Suprapubic skin (tissue), 4 donors: ENCODE measurements at places on chromosomes 5 and 9. TPM values are rescaled to one million over a fixed set of nuclear protein-coding genes. Genes with fewer than 3 reads are reported as not detected.

- no peaks in the 10 kb centered on the region for H3K36me3 ChIP-seq
- H3K27me3 ChIP-seq = peaks cover 18% of the 10 kb centered on the region
- H3K27ac ChIP-seq = no peak overlapping the region
- no peak overlapping the region for H3K4me3 ChIP-seq
- H3K4me1 ChIP-seq = no peaks in the 10 kb centered on the region
- no peak for DNase-seq
Observed at GRCh38 chr5:3276896-3277295, 318.7 kb upstream of the IRX1 start.

GRCh38 chr5:150302301-150303069 lies at the start of gene ARSI:
TSS of gene ARSI (minus strand) at chr5:150302905. CDS start at chr5:150302373, 532 bp downstream.
- peak within 1 kb of the TSS; percentile 47 for H3K4me3 ChIP-seq
- no peak within 1 kb of the TSS for H3K27ac ChIP-seq
- H3K36me3 ChIP-seq = no peaks in the 10 kb centered on the region
- peaks cover 13% of the 10 kb centered on the region for H3K27me3 ChIP-seq

- no peak overlapping the region for H3K4me3 ChIP-seq
- H3K27me3 ChIP-seq = no peaks in the 10 kb centered on the region
- DNase-seq = no peak
- H3K36me3 ChIP-seq = peaks cover 39% of the 10 kb centered on the region
- H3K4me1 ChIP-seq = peaks cover 13% of the 10 kb centered on the region
- H3K27ac ChIP-seq = no peak overlapping the region
Observed at GRCh38 chr9:96491079-96491879, 41.3 kb downstream of the HABP4 start.

GRCh38 chr9:134590240-134591081 lies 51.1 kb upstream of the COL5A1 start:
- DNase-seq = peak; percentile 58
- peaks cover 15% of the 10 kb centered on the region for H3K4me1 ChIP-seq
- H3K27me3 ChIP-seq = peaks cover 11% of the 10 kb centered on the region
- no peaks in the 10 kb centered on the region for H3K36me3 ChIP-seq
- no peak overlapping the region for H3K4me3 ChIP-seq

GRCh38 chr5:118987988-118988865 lies at the start of gene DTWD2:
TSS of gene DTWD2 (minus strand) at chr5:118988547. CDS start at chr5:118988511, 36 bp downstream.
- H3K4me1 ChIP-seq = peaks cover 15% of the 10 kb centered on the region
- no peaks in the 10 kb centered on the region for H3K27me3 ChIP-seq
- peak; percentile 94 for DNase-seq
- H3K27ac ChIP-seq = peak within 1 kb of the TSS; percentile 97

GRCh38 chr5:150303070-150303615 lies 438 bp upstream of the ARSI start:
- no peak overlapping the region for H3K27ac ChIP-seq
- H3K4me1 ChIP-seq = peaks cover 32% of the 10 kb centered on the region
- peak overlapping the region; percentile 47 for H3K4me3 ChIP-seq

GRCh38 chr5:96302174-96302738 lies 130.8 kb downstream of the PCSK1 start:
- no peaks in the 10 kb centered on the region for H3K4me1 ChIP-seq
- H3K36me3 ChIP-seq = no peaks in the 10 kb centered on the region
- no peak for DNase-seq
- no peak overlapping the region for H3K4me3 ChIP-seq
- no peaks in the 10 kb centered on the region for H3K27me3 ChIP-seq

DNA sequence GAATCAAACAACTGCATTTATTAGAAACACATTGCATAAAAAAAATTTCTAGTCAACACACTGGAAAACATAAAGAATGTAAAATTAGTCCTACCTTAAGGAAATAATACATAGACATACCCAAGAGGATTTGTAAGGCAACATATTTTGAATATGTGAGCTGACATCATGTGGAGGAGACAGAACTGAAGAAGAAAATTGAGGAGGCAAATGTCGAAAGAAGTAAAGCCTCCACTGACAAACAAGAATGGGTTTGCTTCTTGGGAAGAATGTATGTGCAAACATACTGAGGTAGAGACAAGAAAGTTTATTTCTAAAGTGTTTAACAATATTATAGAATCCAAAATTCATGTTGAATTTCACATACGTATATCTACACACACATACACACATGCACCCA lies 363.0 kb upstream of the PDE4D start:
- no peaks in the 10 kb centered on the region for H3K36me3 ChIP-seq
- H3K27ac ChIP-seq = no peak overlapping the region
- H3K4me1 ChIP-seq = no peaks in the 10 kb centered on the region
- H3K27me3 ChIP-seq = no peaks in the 10 kb centered on the region

DNA sequence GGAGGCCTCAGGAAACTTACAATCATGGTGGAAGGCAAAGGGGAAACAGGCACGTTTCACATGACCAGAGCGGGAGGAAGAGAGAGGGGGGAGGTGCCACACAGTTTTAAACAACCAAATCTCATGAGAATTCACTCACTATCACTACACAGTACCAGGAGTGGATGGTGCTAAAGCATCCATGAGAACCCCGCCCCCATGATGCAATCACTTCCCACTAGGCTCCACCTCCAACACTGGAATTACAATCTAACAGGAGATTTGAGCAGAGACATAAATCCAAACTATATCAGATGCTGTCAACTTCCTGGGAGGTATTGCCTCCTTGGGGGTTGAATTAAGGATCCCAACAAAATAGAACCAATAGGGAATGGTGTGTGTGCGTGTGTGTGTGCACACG lies 407.1 kb downstream of the MED10 start:
- H3K36me3 ChIP-seq = no peaks in the 10 kb centered on the region
- no peaks in the 10 kb centered on the region for H3K27me3 ChIP-seq

DNA sequence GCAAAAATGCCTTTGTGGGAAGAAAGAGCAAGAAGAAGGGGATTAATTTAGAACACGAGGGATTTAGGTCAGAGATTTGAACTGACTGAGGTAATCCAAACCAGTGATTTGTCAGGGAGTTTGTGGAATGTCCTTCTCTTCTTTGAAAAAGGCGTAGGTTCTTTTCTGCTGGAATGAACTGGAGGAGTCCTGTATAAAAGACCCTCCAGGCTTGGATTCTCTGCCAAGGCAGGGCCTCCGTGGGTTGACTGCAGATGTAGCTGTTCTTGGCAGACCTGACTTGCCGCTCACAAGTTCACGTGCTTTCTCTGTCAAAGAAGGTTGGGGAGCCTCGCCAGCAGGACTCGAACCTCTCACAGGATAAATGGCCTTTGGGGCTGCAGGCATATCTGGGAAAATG lies 62.8 kb upstream of the STC2 start:
- no peak for DNase-seq
- H3K4me3 ChIP-seq = no peak overlapping the region
- H3K27ac ChIP-seq = no peak overlapping the region

DNA sequence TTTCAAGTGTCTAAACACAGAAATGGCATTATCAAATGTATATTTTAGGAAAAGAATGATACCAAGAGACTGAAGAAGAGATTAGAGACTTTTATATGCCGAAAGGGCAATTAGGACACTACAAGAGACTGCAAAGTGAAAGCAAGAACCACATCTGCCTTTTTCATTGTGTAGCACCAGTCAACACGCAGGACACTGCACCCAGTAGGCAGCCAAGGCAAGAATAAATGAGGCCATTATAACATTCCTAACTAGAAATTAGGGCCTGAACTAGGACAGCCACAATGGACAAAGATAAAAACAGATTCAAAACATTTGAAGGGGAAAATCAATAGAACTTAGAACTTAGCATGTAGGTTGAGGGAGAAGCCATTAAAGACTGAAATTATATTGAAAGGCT lies 10.8 kb downstream of the CETN3 start:
- H3K4me3 ChIP-seq = no peak overlapping the region
- no peaks in the 10 kb centered on the region for H3K27me3 ChIP-seq
- peaks cover 18% of the 10 kb centered on the region for H3K36me3 ChIP-seq
- no peak overlapping the region for H3K27ac ChIP-seq
- no peak for DNase-seq
- H3K4me1 ChIP-seq = no peaks in the 10 kb centered on the region

GRCh38 chr5:15606197-15606596 lies 106.2 kb downstream of the FBXL7 start:
- no peak overlapping the region for H3K4me3 ChIP-seq
- H3K36me3 ChIP-seq = no peaks in the 10 kb centered on the region
- no peaks in the 10 kb centered on the region for H3K4me1 ChIP-seq
- DNase-seq = no peak

GRCh38 chr5:180602481-180603075 lies 11.3 kb upstream of the SCGB3A1 start:
- DNase-seq = peak; percentile 61
- H3K27me3 ChIP-seq = peaks cover 3% of the 10 kb centered on the region
- H3K36me3 ChIP-seq = no peaks in the 10 kb centered on the region
- no peak overlapping the region for H3K27ac ChIP-seq

- H3K4me1 ChIP-seq = no peaks in the 10 kb centered on the region
- H3K4me3 ChIP-seq = no peak overlapping the region
- H3K27ac ChIP-seq = peak overlapping the region; percentile 38
- no peaks in the 10 kb centered on the region for H3K27me3 ChIP-seq
Observed at GRCh38 chr5:158544388-158545339, 555.1 kb downstream of the EBF1 start.

DNA sequence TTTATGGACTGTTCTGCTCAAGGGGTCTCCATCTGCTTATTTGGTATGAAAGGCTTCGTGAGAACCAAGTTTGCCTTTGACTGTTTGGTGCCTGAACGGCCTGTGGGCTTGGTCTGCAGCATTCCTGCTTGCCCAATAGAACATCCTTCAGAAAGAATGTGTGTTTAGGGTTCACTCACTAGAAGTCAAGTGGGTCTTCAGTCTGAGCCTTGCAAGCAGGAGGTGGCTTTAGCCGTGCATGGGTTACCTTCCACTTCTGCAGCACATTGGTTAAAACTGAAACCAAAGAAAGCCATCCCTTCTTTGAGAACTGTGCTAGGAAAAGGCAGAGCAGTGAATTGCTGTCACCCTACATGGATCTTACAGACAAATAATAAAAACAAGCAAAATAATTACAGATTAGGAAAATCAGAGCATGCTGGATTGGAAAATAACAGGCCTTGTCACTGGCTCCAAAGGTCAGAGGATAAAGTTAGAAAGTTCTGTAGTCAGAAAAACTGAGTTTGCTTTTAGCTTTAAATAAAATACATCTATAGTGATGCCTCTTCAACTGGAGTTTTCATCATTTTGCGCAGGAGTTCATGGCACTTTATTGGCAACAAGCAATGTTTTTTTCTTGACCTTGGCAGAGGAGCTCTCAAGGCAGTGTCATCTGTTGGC lies 16.6 kb downstream of the WWC1 start:
- no peak for DNase-seq
- no peak overlapping the region for H3K27ac ChIP-seq
- no peaks in the 10 kb centered on the region for H3K4me1 ChIP-seq
- H3K4me3 ChIP-seq = no peak overlapping the region
- no peaks in the 10 kb centered on the region for H3K27me3 ChIP-seq

GRCh38 chr5:140348104-140348503 lies 1.7 kb upstream of the HBEGF start:
- no peak overlapping the region for H3K4me3 ChIP-seq
- DNase-seq = no peak
- peak overlapping the region; percentile 77 for H3K27ac ChIP-seq
- peaks cover 53% of the 10 kb centered on the region for H3K4me1 ChIP-seq

DNA sequence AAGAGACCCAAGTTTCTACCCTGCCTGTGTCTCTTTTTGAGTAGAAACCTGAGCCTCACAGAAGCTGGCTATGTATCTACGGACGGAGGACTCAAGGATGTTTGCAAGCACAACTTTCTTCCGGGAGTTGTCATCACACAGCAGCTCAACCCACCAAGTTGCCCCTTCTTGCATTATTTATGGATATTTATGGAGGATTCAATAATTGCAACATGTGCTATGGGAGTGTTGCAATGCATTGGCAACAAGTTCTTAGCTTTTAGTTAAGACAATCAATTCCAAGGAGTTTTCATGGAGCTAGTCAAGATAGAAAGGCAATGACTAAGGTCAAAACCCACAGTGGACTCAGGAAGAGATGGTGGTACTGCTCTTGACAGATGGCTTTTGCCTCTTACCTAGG lies 336.9 kb downstream of the ENC1 start:
- no peak overlapping the region for H3K4me3 ChIP-seq
- no peak overlapping the region for H3K27ac ChIP-seq
- no peaks in the 10 kb centered on the region for H3K36me3 ChIP-seq

DNA sequence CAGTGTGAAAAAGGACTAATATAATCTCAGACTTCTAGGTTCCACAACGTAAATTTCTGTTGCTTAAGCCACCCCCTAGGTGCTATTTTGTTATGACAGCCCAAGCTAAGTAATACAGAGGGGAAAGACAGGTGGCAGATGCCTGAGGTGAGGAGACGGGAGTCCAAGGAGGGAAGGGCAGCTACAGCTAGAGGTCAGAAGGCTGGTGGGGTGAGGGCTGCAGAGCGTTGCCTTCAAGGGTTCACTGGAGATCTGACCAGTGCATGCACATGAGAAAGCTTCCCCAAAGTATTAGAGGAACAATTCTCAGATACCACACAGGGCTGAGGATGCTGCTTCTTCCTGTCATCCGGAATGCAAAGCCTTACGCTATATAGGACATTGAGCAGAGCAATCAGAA lies 104.7 kb upstream of the IRX4 start:
- H3K4me1 ChIP-seq = no peaks in the 10 kb centered on the region
- no peak overlapping the region for H3K4me3 ChIP-seq
- no peaks in the 10 kb centered on the region for H3K36me3 ChIP-seq
- no peak for DNase-seq

- H3K27me3 ChIP-seq = no peaks in the 10 kb centered on the region
- no peak for DNase-seq
- no peaks in the 10 kb centered on the region for H3K4me1 ChIP-seq
- no peaks in the 10 kb centered on the region for H3K36me3 ChIP-seq
- no peak overlapping the region for H3K27ac ChIP-seq
Observed at GRCh38 chr5:167307042-167307441, 984.4 kb upstream of the WWC1 start.

The N4BP3 gene
- total RNA-seq = 14.0 TPM

The TEX48 gene
- total RNA-seq = not detected

The PCDHA11 gene
- 0.93 TPM for total RNA-seq

The IGFBPL1 gene
- not detected for total RNA-seq

The PCDHAC2 gene
- total RNA-seq = not detected

The IFNA13 gene
- not detected for total RNA-seq

The CARTPT gene
- total RNA-seq = not detected

The MACIR gene
- 5.3 TPM for total RNA-seq

The SPINK4 gene
- total RNA-seq = not detected

The EEIG1 gene
- 48.8 TPM for total RNA-seq

The ABCA2 gene
- total RNA-seq = 44.7 TPM

The MEGF10 gene
- 2.9 TPM for total RNA-seq

The LSM11 gene
- total RNA-seq = 5.2 TPM
